Lower lobe of right lung (tissue), 2 donors: ENCODE measurements at places on chromosomes 4 and X. TPM values are rescaled to one million over a fixed set of nuclear protein-coding genes. Genes with fewer than 3 reads are reported as not detected.

GRCh38 chrX:1581132-1581531 lies 10.3 kb upstream of the AKAP17A start:
- no peak for DNase-seq

GRCh38 chr4:84035568-84035967 lies 463.5 kb downstream of the NKX6-1 start:
- DNase-seq = no peak

DNA sequence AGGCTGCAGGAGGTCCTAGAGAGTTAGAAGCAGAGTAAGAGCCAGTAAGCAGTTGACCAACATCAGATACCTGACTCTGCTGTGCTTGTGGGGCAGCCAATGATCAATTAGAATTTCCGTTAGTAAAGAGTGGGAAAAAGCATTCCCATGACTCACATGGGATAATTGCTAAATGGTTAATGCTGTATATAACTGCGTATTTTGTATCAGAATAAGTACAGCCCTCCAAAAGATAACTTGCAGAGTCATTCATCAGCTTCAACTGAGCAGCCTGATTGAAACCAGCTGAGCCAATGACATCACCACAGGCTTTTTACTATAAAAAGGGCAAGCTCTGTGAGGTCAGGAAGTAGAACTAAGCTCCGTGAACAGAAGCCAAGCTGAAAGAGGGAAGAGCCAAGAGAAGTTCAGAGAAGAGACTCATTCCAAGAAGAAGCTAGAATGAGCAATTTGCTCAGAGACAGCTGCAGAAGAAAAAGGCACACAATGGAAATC lies 67.9 kb downstream of the PPP3CA start:
- DNase-seq = no peak

DNA sequence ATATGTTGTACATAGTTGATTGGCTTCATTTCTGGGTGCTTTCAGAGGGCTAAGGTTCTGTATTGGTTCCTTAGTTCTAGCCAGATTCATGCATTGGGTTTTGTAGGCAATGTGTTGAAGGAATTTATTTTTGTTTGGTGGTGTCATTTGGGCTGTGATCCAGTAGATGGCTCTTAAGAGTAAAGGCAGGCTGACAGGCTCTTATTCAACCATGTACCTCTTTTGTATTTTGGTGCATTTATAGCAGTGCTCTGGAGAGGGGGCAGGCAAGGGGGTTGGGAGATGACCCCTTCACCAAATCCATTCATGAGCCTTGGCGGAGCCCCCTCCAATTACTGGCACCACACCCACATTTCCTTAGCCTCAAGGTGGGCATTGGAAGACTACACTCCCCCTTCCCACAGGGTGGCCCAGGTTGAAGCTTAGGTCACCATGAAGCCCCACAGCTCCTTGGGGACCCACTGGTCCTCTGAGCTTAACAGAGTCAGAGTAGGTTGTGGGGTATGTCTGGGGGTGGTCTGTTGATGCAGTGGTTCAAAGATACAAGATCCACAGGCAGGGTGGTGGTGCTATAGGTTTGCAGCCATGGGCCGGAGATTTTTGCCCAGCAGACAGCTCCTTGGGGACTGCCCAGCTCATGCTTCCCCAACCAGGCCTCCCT lies 143.0 kb upstream of the GNPDA2 start:
- no peak for DNase-seq

DNA sequence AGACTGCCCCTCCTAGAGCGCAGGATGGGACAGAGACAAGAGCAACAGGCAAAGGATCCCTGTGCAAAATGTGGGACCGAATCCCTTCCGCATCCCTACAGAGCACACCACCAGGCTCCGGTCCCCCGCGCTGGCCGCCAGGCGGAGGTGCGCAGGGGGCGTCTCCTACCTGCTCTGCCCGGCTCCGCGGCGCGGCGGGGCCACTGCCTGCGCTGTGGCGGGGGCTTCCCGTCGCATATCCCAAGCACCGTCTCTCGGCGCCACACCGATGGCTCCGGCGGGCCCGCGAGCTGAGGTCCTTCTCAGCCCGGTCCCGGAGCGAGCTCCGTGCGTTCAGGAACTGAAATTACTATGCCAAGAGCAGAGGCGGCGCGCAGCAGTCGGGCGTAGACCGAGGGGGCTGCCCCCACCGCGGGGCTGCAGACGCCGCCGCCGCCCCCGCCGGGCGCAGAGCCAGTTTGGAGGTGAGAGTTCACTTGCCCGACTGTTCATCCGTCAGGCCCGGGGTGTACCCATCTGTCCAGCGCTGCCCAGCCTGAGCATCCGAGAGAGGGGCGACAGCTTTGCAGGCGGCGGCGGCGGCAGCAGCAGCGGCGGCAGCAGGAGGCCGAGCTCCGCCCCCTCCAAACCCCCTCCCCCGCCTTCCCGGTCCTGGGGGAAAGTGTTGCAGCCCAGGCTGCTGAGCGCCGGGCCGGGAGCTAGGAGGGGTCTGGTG lies at the start of gene GPRIN3:
GPRIN3 (minus strand) TSS at position 355 of the 715 bp plus-strand sequence. CDS start 57,690 bp downstream, outside the sequence.
- peak; percentile 85 for DNase-seq

- no peak for DNase-seq
Measured at GRCh38 chrX:113019958-113020357, 179.3 kb upstream of the AMOT start.

DNA sequence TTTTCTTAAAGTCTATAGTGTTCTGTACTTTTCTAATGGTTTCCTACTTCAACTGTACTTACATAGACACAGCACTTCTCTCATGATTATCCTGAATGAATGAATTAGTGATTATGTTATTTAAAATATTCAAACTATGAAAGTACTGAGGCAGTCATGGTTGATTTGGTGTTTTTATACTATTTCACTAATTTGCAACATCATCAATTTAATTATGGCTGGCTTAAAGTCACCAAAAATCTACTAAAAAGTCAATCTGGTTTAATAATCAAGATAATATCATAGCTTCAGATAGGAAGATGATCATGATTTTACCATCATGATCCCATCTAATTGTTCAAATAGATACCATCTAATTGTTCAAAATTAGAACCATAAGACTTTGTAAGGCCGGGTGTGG lies 16.8 kb upstream of the TMEM131L start:
- no peak for DNase-seq

- DNase-seq = no peak
Measured at GRCh38 chr4:37762991-37763368, 63.5 kb upstream of the PGM2 start.

DNA sequence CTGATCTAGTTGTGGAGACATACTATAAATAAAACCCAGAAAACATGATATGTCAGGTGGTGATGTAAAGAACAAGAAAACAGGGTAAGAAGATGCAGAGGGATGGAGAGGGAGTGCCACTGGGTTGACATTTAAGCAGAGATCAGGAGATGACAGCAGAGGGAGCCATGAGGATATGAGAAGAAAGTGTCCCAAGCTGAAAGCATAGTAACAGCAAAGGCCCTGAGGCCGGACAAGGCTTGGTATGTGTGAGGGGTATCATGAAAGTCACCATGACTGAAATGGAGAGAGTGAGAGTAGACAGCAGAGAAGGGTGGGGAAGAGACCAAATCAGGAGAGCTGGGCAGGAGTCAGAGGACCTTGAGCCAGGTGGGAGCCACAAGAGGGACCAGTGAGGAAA lies 3.4 kb downstream of the GPKOW start:
- DNase-seq = no peak

GRCh38 chr4:149047368-149047767 lies 605.2 kb upstream of the NR3C2 start:
- no peak for DNase-seq

- DNase-seq = peak; percentile 82
Measured at GRCh38 chr4:3827616-3828492, 61.7 kb downstream of the ADRA2C start.

DNA sequence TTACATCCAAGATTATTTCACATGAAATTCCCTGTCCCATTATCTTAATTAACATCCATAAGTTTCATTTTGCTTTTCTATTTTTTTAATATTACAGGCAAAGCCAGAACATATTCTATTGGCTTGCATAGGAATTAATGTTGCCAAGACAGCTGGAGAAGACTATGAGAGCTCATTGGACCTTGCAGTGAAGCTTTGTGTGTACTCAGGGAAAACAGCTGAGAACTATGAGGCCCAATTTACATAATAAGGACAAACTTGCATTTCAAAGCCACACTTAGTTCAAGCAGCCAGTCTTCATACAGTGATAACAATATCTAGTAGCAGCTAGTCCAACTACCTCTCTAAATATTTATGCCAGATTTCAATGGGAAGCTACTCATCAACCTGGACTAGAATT lies 134.4 kb downstream of the DDX53 start:
- no peak for DNase-seq

DNA sequence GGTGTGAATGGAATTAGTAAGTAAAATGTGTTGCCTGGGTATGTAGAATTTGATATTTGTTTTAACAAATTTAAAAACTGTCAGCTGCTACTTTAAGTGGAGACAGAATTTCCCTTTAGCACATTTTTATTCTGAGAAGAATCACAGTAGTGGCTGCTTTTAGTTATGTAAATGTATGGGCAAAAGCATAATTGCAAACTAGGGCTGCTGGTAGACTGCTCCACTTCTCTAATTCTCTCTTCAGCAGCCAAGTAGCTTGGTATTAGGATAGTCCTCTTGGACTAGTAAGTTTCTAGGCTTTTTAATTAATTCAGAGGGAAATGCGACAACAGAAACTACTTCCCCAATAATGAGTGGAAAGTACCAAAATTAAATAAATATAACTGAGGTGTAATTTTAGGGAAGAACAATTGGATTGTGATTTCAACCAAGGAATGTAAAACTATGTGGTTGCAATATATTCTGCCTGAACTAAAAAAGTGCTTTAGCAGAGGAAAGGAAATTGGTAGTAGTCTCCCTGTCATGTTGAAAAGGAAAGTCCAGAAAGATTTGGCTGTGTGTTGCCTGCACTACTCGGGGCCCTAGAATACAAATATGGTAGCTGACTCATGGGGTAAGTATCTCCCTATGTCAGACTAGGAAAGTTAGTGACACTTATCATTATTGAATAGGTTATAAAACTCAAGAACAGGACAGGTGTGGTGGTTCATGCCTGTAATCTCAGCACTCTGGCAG lies 9.2 kb upstream of the EIF4E start:
- no peak for DNase-seq

DNA sequence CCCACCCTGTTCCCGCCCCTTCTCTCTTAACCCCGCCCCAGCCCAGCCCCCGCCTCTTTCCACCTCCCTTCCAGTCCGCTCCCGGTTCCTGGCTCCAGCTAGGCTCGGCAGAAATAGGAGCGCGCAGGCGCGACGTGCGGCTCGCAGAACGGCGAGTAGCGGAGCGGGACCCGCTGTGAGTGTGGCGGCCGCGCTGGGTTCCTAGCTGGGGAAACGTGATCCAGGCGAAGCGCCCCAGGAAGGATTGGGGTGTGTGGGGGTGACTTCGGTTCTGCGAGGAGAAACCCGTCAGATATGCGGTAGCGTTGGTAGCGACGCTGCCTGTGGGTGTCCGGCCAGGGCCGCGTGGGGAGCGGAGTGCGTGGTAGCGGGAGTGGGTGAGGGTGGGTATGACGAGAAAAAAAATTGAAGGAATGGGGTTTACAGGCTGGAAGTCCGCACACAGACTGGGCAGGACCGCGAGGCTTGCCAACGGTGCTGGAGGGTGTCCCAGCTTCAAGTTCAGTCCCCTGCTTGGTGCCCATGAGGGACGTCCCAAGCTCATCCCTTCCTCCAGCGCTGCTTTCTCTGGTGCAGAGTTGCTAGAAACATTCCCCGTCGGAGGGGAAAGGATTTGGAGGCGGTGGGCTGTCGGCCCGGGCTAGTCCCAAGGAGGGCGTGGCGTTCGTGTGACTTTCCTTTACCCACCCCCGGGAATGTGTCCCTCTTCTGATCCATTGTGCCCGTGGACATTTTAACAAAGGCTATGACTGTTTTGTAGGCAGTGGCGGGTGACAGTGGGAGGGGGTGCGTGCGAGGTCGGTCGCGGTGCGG lies at the start of gene PRRG1:
PRRG1 (plus strand) TSS at position 144 of the 813 bp plus-strand sequence. CDS start 56,886 bp downstream, outside the sequence.
- peak; percentile 83 for DNase-seq

DNA sequence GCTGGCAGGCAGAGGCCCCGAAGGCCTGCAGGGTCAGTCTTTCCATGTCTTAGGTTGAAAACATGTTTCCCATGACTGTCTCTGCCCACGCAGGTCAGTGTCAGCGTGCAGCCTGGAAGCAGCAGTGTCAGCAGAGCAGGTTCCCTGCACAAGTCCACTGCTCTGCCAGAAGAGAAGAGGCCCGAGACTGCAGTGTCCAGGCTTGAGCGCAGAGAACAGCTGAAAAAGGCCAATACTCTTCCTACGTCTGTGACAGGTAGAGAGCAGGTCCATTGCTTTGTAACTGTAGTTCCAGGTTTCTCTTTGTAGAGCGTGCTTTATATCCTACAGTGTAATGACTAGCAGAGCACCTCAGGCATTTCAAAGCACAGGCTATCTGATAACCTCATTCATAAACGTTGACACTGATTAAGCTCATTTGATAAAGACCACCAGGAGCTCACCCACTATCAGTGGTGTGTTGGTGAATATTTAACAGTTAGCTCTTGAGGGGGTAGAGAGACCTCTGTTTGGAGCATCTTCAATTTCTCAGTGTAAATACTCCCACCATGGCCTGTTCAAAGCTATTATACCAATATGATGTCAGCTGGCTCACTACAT lies 63.2 kb downstream of the AASDH start:
- no peak for DNase-seq

DNA sequence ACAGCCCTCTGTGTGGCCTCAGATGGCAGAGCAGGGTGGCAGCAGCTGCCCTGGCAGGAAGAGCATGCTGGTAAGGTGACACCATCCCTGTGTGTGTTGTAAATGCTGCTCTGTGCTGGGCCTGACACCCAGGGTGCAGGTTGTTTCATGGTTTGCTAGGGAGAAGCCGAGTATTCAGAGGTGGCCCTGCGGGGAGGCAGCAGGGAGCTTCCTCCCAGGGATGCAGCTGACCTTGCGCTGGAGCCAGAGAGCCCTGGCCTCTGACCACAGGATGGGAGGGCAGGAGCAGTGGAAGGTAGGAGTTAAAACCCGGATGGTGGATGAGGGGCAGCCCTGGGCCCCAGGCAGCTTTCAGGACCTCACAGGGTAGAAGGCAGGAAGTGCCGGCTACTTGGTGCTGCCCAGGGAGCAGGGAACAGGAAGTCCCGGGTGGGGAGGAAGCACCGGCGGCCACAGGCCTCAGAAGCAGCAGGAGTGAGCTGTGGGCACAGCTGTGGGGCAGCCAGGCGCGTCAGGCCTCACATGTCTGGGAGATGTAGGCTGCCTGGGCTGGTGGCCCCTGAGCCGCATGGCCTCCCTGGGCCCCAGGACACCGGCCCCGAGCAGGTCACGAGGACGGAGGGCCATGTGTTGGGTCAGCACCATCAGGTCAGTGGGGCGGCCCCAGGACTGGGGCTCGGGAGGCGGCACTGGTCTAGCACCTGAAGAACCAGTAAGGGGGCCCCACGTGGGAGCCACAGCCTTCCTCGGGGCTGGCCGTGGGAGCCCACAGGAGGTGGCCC lies 19.1 kb downstream of the SH3BP2 start:
- peak; percentile 91 for DNase-seq

Gene NEIL3
- total RNA-seq = 1.1 TPM

Gene TEX13D
- not detected for total RNA-seq

Gene SYTL4
- total RNA-seq = 15.3 TPM

Gene BMP3
- 18.2 TPM for total RNA-seq

Gene SNCA
- 7.8 TPM for total RNA-seq

Gene ASMT
- not detected for total RNA-seq

Gene NAP1L2
- 2.1 TPM for total RNA-seq

Gene PRRG3
- 1.1 TPM for total RNA-seq

Gene HS6ST2
- total RNA-seq = 0.92 TPM

Gene CHIC1
- total RNA-seq = 6.5 TPM

Gene SLC2A9
- total RNA-seq = 25.2 TPM

Gene AMTN
- total RNA-seq = not detected

Gene SYNPO2
- 26.2 TPM for total RNA-seq

Gene INTS6L
- 6.9 TPM for total RNA-seq

Gene VSIG4
- 569 TPM for total RNA-seq

Gene GAB1
- total RNA-seq = 63.3 TPM
